CD4-positive, alpha-beta T cell treated with Interleukin-12 subunit alpha and Interleukin-12 subunit beta, for 1 hour (primary cell): ENCODE measurements at places on chromosomes 4 and X.

- DNase-seq: no peak
These were observed 305.9 kb downstream of the ADGRL3 start for GRCh38 chr4:61505773-61506685.

DNA sequence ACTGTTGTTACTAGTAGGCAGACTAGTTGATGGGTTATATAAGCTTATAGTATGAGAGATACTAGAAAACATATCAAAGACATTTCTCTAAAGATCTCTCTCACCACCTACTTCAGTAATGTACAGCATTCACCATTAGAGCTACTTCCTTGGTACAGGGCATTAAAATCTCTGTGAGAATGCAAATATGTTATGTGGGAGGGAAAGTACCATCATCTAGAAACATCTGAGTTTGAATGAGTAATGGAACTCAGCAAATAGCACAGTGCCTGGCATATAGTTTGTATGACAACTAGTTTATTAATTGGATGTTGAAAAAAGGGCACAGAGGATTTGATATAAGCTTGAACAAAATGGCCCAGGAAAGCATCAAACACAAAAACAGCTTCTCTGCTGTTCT is 211.1 kb downstream of the GLUD2 start:
- DNase-seq: no peak

DNA sequence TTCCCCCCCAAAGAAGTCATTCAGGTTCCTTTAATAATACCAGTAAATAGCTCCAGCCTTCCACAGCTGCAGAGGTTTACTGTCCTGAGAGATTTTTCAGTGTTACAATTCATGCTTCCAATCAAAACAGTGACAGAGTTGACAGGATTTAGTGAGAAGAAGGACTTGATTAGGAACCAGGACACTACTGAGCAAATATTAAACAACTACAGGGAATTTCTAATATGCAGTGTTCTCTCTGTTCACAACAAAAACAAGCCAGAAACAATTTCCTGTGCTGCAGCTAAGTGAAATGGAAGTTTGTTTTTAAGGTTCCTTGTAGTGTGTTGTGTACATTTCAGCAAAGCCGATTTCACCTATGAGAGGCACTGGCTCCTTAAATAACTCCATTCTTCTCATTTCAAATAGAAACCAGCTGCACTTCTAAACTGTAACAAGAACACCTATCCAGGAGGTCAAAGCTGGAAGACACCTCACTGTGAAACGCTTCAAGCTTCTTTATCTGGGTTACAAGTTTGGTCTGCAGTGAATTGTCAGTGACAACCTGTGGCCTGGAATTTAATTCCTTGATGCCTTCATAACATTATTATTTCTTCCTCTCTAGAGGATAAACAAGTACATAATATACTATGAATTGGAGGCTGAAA is 149.3 kb downstream of the RASL11B start:
- no peak for DNase-seq

- DNase-seq: no peak
These were observed 97.4 kb downstream of the RASL11B start for GRCh38 chr4:52959541-52959940.

DNA sequence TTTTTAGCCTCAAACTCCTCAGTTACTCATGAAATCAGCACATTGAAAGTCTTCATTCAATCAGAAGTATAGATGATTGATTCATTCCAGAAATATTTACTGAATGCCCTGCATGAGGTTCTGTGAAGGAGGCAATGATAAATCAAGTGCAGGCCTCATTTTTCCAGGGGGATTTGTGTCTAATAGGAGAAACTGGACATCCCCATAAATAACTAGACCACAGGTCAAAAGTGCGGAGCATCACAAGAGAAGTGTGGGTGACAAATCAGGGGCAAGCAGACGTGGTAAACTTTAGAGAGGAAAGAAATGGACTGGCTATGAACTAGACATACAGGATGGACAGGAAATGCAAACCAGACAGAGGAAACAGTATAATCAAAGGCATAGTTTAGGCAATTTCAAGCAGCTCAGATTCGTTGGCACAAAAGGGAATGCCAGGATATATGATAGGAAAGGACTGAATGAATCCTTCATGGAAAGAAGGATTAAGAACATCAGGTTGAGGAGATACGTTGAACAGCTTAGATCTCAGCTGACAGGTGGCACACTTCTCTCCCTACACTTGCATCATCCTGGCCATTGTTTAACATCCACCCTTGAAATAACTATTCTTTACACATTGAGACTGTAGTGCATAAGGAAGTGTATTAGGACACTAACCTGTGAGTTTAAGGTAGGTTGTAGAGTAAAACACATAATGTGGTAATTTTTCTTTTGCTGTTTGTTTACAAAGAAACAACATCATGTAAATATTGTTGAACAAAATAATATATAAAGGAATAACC is 69.6 kb upstream of the RASGEF1B start:
- no peak for DNase-seq

- no peak for DNase-seq
These were observed 58.7 kb downstream of the UGT2B10 start for GRCh38 chr4:68874507-68874906.

DNA sequence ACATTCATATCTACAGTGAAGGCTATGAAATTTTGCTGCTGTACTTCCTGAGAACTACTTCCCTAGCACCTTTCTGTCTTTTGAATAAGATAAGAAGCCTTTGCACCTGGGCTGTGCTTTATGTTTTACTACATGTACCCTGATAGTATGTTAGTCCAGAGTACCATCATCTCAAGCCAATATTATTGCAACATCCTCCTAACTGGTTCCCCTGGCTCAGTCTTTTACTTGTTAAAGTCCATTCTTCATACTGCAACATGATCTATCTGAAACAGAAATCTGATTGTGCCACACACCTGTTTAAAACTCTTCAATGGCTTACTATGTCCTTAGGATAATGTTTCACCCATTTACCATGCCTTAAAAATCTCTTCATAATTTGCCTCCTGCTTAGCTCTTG is 102.3 kb downstream of the AGTR2 start:
- no peak for DNase-seq

- DNase-seq: no peak
These were observed 20.0 kb downstream of the RHOH start for GRCh38 chr4:40216622-40217366.

- peak; percentile 2 for DNase-seq
These were observed 210.7 kb downstream of the PDGFRA start for GRCh38 chr4:54439831-54440243.

DNA sequence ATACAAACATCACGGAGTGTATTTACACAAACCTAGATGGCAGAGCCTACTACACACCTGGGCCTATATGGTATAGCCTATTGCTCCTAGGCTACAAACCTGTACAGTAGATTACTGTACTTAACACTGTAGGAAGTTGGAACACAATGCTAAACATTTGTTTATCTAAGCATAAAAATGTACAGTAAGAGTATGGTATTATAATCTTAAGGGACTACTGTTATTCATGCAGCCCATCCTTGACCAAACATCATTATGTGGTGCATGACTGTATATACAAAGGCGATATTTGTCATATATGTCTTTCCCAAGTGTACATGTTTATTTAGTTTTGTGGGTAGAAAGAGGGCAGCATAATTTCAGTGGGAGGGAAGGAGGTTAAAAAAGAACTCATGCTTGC is 177.7 kb upstream of the FSTL5 start:
- DNase-seq: no peak

DNA sequence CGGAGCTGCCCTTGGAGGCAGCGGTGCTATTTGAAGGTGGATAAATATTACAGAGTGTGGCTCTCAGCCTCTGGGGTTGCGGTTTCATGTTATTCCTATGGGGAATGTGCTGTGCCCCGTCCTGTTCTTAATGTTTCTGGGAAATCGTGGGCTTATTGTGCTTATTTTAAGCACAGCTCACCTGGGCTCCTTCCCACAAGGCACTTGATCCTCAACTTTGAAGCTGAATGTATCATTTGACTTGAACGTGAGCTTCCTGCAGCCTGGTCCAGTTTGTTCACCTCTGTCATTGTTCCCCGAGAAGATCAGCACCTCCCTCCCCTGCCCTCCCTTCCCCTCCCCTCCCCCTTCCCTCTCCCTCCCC is 3.9 kb downstream of the SORCS2 start:
- no peak for DNase-seq

GRCh38 chr4:20367446-20367845 is 115.7 kb downstream of the SLIT2 start:
- DNase-seq: no peak

DNA sequence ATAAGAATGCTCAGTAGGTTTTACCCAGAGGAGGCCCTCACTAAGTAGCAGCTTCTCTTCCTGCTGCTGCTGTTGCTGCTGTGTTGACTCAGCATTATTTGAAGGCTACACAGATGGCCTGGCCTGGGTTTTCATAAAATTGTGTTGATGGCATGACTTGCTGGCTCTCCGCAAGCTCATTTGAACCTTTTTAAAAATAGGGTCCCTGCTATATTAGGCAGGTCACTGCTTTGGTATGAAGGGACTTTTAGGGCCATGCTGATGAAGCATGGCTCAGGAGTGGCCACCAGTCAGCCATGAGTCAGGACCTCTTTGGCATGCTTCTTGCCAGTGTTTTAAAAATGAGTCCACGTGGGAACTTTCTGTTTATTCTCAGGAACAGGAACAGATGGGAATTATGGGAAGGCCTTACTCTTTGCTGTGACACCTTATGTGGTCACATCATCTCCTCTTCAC is 128.7 kb downstream of the MID1IP1 start:
- no peak for DNase-seq

DNA sequence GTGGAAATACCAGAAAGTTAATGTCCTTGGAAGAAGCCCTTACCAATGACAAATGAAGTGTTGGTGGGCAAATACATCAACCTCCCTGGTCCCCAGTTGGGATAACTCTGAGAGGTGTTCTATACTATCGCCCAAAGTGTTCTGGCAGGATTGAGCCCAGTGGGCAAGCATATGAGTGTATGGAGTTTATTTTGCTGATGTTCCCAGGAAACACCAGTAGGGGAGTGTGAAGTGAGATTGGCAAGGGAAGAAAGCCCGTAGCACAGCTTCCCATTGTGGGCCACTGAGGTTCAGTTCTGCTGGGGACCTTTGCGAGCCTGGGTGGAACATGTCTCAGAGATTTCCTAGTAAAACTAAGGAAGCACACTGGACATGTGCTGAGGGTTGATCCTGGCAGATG is 65.1 kb downstream of the ARHGAP6 start:
- DNase-seq: no peak

DNA sequence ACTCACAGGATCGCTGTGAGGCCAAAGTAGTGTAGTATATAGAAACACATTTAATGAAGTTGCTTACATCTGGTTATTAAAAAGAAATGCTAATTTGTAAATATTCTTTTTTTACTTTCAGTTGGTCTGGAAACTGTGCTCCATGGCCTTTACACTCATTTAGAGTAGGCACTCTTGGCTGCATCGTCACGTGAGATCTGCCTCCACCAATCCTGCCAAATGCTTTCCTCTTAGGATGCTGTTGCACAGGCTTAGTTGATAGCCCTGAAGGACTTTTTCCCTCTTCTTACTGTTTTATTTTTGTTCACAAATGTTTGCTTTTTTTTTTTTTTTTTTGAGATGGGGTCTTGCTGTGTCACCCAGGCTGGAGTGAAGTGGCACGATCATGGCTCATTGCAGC is 6.3 kb downstream of the CPE start:
- DNase-seq: no peak

- peak; percentile 26 for DNase-seq
These were observed 16.0 kb downstream of the MEPE start for GRCh38 chr4:87848622-87849351.

DNA sequence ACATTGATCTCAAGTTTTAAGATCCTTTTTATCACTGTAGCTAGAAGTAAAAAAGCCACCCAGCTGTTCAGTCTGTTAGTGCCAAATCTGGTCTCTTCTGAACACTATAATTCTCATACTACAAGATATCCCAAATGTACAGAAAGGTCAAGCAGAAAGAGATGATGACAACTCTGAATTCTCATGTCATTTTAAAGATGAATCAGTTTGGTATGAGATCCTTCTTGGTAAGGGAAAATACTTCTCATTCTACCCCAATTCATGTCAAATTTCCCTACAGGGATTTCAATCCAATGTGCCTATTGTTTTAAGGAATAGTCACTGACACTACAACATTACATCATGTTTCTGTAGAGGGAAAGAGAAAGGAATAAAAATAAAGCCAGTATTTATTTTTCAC is 184.5 kb downstream of the CPEB2 start:
- no peak for DNase-seq

DNA sequence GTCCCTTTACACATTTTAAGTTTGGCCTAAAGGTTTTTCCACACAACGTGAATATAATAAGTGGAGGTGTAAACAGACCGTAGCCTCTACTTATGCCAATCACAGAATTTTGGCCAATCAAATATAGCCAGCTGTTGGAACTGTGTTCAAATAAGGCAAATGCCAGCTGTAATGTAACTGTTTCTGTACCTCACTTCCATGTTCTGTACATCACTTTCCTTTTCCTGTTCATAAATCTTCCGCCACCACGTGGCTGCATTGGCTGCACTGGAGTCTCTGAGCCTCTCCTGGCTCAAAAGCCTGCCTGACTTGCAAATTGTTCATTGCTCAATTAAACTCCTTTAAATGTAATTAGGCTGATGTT is 105.1 kb upstream of the SMIM31 start:
- no peak for DNase-seq

DNA sequence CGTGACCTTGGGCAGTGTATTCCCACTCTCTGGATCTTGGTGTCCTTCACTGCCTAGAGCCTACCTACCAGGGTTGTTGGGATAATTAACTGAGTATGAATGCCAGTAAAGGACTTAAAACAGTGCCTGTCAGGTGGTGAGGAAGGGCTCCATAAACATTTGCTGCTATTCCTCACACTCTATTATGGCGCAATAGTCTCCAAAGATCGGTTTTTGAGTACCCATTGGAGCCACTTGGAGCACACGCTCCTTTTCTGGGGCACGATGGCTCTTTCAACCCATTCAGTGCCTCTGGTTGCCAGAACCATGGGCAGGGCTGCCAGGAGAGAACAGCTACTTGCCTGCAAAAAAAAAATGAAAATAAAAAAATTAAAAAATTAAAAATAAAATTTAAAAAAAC is 296.6 kb upstream of the PPARGC1A start:
- DNase-seq: no peak

- DNase-seq: no peak
These were observed 16.0 kb upstream of the SEPTIN6 start for GRCh38 chrX:119708936-119709335.

DNA sequence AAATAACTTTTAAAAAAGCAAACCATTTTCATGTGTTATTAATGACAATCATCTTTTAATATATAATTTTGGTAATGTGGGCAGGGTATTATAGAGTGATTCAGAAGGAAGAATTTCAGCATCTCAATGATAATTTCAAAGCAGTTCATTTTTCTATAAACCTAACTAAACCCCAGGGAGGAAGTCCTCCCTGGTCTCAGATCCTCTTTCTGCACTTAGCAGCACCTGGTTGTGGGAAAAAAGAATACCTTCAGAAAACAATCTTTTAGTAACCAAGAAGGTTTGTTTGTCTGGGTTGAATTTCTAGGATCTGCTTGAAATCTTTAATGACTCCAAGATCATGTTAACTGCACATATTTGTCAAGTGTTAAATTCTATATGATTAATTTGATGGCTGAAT is 29.9 kb downstream of the DKK2 start:
- no peak for DNase-seq

- no peak for DNase-seq
These were observed 7.1 kb downstream of the HAND2 start for GRCh38 chr4:173522951-173523395.

- no peak for DNase-seq
These were observed 406.1 kb downstream of the IQCM start for GRCh38 chr4:149409555-149409962.
